Mucosa of gallbladder (tissue), 1 donor: ENCODE measurements at places on chromosomes 3 and 15. TPM values are rescaled to one million over a fixed set of nuclear protein-coding genes. Genes with fewer than 3 reads are reported as not detected.

DNA sequence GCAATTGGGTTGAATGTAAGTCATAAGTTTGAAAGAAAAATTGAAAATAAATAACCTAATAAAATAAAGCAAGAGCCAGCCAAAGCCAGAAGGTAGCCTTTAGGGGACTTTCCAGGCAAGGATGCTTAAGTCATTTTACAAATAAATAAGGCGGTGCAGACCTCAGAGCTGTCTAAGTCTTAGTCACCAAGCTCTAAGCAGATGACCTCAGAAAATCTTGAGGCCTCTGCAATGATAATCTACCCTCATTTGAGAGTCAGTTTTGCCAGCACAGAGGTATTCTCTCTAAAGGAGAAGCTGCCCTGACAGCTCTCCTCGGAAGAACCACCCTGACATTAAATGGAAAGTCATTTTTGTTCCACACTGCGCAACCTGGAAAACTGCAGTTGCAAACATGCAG, 113.9 kb downstream of the OXNAD1 start:
- no peak for DNase-seq

DNA sequence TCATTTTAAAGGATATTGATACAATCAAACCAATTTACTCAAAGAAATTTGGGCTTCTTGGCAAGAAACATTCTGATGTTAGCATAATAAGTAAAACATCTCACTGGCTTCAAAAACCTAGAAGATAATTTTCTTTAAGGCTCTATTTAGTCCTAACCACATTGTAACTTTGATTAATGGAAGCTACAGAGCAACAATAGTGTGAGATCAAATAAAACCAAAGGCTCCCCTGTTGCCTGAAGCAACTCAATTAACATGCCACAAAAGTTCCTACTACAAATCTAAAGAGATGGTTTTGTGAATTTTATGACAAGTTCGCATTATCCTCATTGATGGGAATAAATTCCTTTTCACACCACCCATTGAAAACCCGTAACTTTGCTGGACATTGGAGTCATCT, 5.9 kb downstream of the DPH6 start:
- no peak for DNase-seq

- peak; percentile 78 for DNase-seq
Measured at GRCh38 chr15:22980189-22981050, at the start of gene CYFIP1. Gene CYFIP1 (minus strand): TSS chr15:22980368. CDS start chr15:22947285, 33,083 bp downstream.

The UTS2B gene
- 2.6 TPM for total RNA-seq

The TASOR gene
- 58.4 TPM for total RNA-seq
